IPS DF 6.9 (cell line): ENCODE measurements at places on chromosomes 12 and 14.

GRCh38 chr12:124216966-124217365 lies 77.9 kb upstream of the RFLNA start:
- DNase-seq, result no peak

DNA sequence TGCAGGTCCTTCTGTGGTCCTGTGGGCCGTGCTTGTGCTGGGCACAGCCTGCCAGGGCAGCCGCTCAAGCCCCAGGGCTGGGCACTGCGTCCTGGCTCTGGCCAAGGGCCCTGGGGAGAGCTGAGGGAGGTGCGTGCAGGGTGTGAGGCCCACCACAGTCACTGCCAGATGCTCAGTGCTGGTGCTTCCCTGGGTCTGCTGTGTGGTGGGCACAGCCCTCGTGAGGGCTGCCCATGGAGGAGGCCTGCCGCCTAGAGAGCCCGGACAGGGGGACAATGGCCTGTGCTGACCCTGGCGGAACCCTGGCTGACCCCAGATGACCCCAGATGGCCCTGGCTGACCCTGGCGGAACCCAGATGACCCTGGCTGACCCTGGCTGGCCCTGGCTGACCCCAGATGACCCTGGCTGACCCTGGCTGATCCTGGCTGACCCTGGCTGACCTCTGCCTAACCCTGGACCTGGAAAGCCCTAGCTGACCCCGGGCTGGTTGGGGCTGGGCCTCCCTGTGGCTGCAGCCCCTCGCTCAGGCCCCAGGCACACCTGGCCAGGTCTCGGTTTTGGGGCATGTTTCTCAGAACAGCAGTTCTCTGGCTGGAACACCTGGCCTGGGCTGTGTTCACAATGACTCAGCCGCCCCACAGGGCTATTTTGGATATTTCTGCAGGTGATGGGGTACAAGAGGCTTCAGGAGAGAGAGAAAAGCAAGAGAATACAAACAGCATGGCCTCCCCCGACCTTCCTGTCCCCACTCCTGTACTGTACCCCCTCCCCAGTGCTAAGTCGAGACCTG lies 55.4 kb downstream of the TMEM121 start:
- no peak for DNase-seq

- DNase-seq, result no peak
Observed at GRCh38 chr14:106179761-106180160, 653.4 kb downstream of the TMEM121 start.

- no peak for DNase-seq
Observed at GRCh38 chr12:102962986-102963385, 5.5 kb downstream of the ASCL1 start.

DNA sequence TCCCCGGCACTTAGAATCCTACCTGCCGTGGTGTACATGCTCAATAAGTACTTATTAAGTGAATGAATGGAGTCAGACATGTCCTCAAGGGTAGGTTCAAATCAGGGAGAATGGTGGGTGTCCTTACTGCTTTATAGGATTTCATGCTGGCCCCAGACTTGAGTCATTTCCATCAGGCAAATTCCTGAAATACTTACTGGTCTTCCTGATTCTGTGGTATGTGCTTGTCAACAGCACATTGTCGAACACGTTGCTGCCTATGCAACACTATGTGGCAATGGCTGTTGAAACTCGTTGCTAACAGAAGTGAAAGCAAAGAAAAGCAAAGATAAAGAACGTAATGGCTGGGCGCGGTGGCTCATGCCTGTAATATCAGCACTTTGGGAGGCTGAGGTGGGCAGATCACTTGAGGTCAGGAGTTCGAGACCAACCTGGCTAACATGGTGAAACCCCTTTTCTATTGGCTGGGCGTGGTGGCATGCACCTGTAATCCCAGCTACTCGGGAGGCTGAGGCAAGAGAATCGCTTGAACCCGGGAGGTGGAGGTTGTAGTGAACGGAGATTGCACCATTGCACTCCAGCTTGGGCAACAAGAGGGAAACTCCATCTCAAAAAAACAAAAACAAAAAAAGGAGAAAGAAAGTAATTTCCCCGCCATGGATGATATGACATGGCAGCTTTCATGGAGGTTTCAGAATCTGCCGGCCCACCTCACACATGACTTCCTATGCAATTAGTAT lies 214.9 kb downstream of the ZFP36L1 start:
- no peak for DNase-seq

DNA sequence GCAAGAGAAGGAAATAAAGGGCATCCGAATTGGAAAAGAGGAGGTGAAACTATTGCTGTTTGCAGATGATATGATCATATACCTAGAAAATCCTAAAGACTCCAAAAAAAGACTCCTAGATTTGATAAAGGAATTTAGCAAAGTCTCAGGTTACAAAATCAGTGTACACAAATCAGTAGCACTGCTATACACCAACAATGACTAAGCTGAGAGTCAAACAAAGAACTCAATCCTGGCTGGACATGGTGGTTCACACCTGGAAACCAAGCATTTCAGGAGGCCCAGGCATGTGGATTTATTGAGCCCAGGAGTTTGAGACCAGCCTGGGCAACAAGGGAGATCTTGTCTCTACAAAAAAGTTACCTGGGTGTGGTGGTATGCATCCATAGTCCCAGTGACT lies 188.7 kb upstream of the PLXNC1 start:
- no peak for DNase-seq
